Activated T-helper 2 cell treated with anti-CD3 and anti-CD28 coated beads, Interferon-gamma antibody, Interleukin-2, Interleukin-4, amounts not matched to agents 10 μg/mL and 5 μg/mL and 100 μg/mL, durations not matched to agents 14 hours and 24 hours and 36 hours (primary cell): ENCODE measurements at places on chromosomes 6 and 20. TPM values are rescaled to one million over a fixed set of nuclear protein-coding genes. Genes with fewer than 3 reads are reported as not detected.

SNAP25 gene
- 14.2 and 15.2 TPM in 2 replicates for total RNA-seq

BPIFA3 gene
- not detected in 2 replicates for total RNA-seq

SDCBP2 gene
- total RNA-seq: 3.2 and 4.1 TPM in 2 replicates

DNA sequence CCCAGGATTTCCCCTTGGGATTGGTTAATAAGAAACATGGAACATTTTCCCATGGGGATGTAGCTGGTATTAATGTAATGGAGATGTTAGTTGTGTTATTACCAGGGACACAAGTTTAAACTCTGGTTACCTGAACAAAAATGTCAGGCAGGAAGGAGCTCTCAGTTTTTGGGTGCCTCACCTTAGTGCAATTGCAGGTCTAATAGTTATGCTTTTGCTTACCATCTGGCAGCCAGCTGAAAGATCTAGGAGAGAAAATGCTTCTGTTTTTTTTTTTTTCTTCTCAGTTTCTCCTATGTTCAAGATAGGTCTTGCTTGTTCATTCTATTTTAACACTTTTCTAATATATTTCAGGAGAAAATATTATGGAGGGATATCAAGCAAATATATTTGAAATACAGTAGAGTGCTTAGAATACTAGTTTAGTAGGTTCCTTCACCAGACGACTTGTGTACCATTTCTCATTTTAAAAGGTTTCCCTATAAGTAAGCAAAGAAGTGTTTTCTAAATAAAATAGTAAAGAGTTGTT lies 4.2 kb upstream of the UBE2J1 start:
- H3K4me3 ChIP-seq: peak overlapping the region; percentile 57
- DNase-seq: no peak

DNA sequence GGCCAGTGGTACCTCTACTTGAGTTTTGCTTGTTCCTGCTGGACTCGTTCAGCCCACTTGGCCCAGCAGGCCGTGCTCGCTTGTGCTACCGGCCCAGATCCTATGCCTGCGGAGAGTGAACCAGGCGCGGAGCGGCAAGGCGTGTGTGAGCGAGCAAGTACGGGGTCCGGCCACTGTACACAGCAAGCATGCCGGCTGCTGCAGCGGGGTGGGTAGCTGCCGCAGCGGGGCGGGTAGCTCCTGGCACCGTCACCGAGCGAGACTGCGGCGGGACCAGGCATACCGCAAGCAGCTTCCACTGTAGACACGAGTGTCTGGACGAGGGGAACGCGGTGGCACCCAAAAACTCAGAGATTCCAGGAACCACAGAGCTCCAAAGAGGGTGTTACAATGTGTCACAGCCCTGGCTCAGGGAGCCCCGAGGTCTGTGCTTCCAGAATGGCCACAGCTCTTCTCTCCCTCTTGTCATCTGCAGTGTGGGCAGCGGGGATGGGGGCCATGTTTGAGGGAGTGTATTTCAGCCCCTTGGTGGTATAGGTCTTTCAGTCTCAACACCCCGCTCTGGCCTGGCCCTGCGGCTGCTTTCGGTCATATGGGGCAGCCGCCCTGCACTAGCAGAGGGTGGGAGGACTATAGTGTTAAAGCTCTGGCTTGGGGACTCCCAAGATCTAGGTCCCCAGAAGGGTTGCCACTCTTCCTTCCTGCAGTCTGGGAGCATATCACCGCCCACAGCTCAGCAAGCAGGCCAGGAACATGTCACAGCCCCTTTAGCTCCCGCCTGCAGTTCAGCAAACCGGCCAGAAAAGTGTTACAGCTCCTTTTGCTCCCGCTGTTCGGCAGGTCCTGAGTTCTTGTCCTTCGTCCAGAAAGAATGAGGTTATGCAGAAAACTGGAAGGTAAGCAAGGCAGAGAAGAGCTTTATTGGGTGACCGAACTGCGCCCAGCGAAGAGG lies 6.1 kb upstream of the RWDD1 start:
- DNase-seq: no peak
- H3K27ac ChIP-seq: no peak overlapping the region
- H3K27me3 ChIP-seq: peaks cover 20% of the 10 kb centered on the region
- peaks cover 10% of the 10 kb centered on the region for H3K4me1 ChIP-seq
- H3K36me3 ChIP-seq: no peaks in the 10 kb centered on the region

DNA sequence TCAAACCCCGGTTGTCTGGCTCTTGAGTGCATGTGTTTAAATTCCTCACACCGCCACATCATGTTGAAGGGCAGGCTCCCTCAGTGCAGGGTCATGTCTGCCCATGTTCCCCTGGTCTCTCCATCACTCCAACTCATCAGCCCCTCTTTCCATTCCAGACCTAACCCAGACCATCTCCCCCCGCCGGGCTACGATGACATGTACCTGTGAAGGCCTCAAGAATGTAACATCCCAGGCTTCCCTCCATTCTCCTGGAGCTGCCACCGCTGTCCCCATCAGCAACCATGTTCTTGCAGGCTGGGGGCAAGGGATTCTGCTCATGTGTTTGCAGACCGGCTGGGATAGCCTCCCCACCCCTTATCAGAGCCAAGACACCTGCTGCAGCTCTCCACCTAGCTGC lies 19.9 kb downstream of the TMEM74B start:
- H3K4me1 ChIP-seq: peaks cover 1% of the 10 kb centered on the region
- peaks cover 76% of the 10 kb centered on the region for H3K36me3 ChIP-seq
- no peaks in the 10 kb centered on the region for H3K27me3 ChIP-seq
- no peak overlapping the region for H3K4me3 ChIP-seq
- no peak overlapping the region for H3K27ac ChIP-seq
- no peak for DNase-seq

DNA sequence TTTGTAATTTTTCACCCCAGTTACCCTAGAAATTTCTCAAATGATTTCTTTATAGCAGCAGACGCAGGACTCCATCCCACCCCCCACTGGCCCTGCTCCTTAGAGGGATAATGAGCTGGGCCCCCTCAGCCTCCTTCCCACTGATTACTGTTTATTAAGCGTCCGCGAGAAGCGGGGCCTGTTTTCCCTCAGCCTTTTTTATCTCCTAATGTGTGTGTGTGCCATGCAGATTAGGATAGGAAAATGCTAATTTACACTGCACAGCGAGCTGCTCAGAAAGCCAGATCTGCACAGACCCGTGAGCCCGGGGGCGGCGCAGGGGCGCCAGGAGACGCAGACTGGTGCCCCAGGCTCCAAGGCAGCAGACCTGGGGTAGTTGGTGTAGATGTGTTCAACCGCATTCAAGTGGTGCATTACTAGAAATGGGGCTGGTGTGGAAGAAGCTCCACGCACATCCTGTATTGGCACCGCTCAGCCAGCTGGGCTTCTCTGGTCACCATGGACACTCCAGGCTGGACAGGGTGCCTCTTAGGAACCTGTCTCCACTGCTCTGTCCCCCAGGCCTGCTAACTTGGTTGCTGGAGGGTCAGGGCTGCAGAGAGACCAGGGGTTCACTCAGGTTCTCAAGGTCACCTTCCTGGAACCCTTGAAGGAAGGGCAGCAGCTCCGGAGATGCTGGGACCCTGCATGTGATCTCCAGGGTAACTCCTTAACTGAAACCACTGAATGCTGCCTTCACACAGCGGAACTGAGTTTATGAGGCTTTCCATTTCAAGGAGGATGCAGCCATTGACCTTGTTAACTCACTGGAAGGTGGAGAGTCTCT lies 256.3 kb downstream of the ERMARD start:
- H3K27me3 ChIP-seq: peaks cover 7% of the 10 kb centered on the region
- H3K4me3 ChIP-seq: no peak overlapping the region
- no peaks in the 10 kb centered on the region for H3K36me3 ChIP-seq
- H3K4me1 ChIP-seq: no peaks in the 10 kb centered on the region
- no peak for DNase-seq
- H3K27ac ChIP-seq: no peak overlapping the region

DNA sequence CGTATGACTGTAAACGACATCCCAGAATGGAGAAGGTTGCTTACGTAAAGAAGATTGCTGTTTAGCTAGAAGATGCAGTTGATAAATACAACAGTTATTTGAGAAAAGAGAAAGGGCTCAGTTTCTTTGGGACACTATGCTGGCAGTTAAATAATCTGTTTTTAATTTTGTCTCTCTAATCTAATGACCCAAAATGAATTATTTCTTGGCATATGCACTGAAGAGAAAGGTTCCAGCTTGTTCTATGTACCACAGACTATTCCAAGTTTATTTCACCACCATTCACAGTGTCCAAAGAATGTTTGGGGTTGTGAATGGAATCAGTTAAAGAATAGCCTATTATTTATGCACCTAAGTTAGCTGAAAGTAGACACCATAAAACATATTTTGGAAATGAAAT lies 449.9 kb downstream of the RNF144B start:
- H3K36me3 ChIP-seq: no peaks in the 10 kb centered on the region
- no peak overlapping the region for H3K4me3 ChIP-seq
- no peaks in the 10 kb centered on the region for H3K4me1 ChIP-seq
- DNase-seq: no peak
- no peaks in the 10 kb centered on the region for H3K27me3 ChIP-seq

DNA sequence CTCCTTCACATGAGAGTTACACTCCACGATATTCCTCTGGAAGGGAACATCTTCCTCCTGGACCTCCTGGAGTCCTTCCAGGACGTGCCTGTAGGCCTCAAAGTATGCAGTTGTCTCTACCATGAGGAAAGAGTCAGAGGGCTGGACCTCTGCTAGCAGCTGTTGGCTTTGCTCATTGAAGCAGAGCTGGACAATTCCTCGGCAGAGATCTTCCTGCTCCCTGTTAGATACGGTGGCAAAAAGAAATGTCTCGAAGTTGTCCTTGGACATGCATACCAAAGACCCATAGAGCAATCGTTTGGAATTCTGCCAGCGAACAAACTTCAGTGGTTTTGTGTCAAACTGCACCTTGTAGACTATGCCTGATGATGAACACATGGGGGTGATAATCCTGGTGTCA lies 7.7 kb downstream of the ZNFX1 start:
- no peaks in the 10 kb centered on the region for H3K27me3 ChIP-seq
- no peak overlapping the region for H3K27ac ChIP-seq
- H3K4me3 ChIP-seq: peak overlapping the region; percentile 73
- H3K36me3 ChIP-seq: peaks cover 90% of the 10 kb centered on the region
- H3K4me1 ChIP-seq: peaks cover 57% of the 10 kb centered on the region

DNA sequence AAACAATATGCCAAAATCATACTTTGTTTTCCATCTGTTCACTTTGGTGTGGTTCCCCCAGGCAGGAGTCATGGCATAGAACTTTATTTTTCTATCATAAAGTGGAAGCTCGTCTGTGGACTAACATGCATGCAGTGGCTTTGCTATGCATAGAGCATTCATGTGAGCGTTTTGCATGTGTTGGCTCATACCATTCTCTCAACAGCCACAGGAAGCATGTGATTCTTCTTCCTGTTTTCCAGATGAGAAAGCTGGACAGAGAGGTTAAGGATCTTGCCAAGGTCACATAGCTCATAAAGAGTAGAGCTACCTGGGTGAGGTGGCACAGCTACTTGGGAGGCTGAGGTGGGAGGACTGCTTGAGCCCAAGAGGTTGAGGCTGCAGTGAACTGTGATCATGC lies 123.4 kb upstream of the HDGFL1 start:
- no peak overlapping the region for H3K4me3 ChIP-seq
- no peaks in the 10 kb centered on the region for H3K4me1 ChIP-seq

DNA sequence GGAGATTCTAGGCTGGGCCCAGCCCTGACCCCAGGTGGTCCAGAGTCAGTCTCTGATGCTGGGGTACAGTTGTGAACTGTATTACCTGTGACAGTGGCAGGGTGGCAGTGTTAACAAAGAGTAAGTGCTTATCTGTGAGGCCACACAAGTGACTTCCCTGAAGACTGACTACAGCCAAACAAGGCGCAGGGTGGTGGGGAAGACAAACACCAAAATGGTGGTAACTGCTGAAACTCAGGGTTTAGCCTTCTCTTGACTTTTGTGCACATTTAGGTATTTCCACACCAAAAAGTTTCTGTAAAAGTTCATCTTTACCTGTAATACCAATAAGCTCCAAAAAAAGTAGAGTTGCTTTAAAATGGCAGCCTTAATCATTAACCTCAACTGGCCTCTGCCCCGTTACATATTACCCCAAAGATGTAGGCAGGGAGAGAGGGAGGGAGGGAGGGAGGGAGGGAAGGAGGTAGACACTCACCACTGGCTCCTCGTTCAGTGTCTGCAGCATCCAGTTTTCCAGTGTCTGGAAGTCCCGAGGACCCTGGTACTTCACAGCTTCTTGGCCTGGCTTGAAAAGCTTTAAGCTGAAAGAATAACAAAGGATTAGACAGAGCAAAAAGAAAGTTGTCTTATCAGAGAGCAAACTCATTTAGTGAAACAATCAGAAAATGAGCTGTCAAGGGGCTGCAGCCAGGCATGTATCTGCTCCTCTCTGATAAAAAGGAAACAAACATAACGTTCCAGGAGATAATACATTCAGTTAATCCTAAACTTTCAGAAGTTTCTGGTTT lies 11.3 kb downstream of the TXNDC5 start:
- peaks cover 1% of the 10 kb centered on the region for H3K4me1 ChIP-seq
- H3K27ac ChIP-seq: no peak overlapping the region
- peaks cover 86% of the 10 kb centered on the region for H3K36me3 ChIP-seq
- DNase-seq: no peak
- no peak overlapping the region for H3K4me3 ChIP-seq

DNA sequence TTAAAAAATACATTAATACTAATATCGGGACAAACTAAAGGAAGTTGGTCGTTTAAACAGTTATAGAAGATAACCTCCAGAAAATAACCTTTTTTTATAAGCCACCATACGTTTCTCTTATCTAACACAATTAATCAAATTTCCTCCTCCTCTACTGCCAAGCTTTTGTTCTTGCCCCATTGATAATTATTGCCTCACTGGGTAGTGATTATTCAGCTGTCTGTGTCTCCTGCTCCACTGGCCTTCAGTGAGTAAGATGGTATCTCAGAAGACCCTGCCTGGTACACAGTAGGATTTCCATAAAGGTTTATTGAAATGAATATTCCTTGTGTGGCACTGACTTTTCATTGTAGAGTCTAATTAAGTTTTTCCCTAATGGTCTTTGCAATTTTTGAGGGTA lies 165.5 kb upstream of the SCGN start:
- H3K4me3 ChIP-seq: no peak overlapping the region
- H3K27me3 ChIP-seq: no peaks in the 10 kb centered on the region
- no peak for DNase-seq
- H3K36me3 ChIP-seq: no peaks in the 10 kb centered on the region

CST9L gene
- not detected in 2 replicates for total RNA-seq

DNA sequence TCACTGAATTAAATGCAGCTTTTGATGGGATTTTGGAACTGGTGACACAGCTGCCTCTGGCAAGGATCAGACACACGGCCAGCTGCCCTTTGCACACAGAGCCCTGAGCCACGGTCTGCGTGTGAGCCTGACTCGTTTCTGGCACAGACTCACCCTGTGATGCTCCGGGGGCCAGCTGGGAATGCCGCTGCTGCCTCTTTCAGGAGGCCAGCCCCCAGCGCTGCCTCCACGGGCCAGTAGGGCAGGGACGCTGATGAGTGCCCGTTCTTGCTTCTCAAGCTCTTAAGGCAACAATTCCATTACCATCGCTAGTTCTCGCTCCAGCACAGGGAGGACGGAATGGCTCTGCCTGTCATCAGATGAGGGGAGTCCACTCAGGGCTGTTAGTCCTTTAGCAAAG lies 61.6 kb downstream of the IRF4 start:
- no peak overlapping the region for H3K27ac ChIP-seq
- H3K36me3 ChIP-seq: peaks cover 15% of the 10 kb centered on the region
- peaks cover 29% of the 10 kb centered on the region for H3K4me1 ChIP-seq
- no peaks in the 10 kb centered on the region for H3K27me3 ChIP-seq
- no peak for DNase-seq
